ENCODE measurements at places on chromosomes 16 and 17.

DNA sequence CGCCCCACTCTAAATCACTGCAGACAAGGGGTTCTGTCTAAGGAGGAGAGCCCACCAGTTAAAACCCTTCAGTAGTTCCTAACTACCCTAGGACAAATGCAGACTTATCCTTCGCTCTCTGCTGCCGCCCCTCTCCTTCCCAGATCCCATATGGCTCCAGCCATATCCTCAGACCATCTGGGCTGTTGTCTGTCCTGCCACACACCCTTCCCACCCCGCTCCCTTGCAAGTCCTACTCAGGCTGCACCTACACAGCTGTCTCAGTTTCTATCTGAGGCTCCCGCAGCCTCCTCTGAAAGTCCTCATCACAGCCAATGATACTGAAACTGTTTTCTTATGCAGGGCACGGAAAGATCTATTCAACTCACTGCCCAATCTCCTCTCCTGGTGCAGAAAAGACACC, 720 bp upstream of the BCKDK start:
- no peak for DNase-seq

DNA sequence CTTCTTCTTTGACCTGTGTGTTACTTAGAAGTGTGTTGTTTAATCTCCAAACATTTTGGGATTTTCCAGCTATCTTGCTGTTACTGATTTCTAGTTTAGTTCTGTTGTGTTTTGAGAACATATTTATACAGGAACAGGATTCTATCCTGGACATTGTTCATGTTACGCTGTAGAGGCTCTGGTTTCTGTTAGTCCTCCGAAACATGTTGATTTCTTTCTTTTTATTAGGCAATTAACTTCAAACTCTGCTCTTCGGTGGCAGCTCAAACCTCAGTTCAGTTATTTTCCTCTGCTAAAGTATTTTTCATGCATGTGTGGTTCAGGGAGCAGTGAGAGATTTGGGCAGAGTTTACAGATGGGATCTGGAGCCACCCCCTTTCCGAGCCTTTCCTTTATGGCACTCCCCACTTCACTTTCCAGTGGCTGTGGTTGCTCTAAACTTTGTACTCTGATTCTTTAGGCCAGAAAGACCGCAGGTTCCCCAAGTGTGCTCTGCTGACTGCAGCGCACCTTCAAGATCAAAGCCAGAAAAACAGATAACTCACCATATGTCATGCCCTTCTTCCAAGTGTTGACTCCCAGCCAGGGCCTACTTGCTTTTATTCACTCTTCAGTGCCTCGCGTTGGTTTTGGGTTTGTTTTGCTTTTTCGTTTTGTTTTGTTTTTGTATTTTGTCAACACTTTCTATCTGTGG, 77.6 kb upstream of the KSR1 start:
- DNase-seq, result no peak

- no peak for DNase-seq
These were observed 616 bp downstream of the CCDC182 start for GRCh38 chr17:57744195-57745170.

DNA sequence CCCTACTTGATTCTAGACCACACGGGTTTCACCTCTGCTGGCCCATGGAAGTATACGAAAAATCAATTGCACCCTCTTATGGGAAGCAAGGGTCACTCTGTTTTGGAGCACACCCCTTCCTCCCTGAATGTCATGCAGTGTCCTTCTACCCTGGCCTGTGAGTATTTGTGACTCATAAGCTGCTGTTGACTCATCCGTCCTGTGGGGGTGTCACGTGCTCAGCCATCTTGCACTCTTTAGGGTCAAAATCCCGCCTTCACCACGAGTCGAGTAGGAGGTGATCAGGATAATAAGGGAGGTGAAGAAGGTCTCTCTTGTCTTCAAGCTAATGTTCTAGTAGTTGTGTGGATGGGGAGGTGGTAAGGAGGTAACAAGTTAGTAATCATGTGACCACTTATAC, 341.0 kb upstream of the EEF2KMT start:
- DNase-seq, result no peak

GRCh38 chr17:45394091-45394490, 38.6 kb downstream of the ARHGAP27 start:
- DNase-seq, result no peak

DNA sequence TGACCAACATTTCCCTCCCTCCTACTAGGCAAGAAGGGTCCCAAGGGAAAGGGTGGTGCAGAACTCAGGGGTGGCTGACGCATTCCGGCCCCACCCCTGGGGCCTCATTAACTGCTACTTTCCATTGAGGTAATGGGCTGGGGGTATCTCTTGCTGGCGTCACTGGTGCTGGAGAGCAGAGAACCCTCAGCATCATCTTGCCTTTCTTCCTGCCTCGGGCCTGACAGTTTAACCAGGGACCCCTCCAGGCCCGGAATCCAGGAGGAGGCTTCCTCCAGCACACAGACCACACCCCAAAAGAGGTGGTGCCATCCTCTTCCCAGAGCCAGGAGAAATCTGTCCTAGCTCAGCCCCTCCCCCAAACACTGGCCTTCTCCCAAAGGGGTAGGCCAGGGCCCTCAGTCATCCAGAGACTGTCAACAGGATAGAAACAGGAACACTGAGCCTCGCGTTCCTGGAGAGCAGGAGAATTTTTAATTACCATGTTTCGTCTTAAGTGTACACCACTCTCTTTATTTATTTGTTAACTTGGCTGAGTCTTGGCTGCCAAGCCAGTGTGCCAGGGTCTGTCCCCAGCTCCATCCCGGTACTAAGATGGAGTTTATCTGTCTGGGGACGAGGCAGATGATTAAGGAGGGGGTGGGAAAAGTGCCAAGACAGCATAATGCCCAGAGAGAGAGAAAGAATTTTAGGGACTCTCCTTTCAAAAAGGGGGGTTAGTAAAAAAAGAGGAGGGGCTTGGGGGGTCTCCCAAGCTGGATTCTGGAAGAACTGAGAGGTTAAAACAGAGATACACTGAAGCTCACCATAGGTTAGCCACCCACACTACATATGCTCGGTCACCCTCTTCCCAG, 5.1 kb downstream of the ETV4 start:
- no peak for DNase-seq

DNA sequence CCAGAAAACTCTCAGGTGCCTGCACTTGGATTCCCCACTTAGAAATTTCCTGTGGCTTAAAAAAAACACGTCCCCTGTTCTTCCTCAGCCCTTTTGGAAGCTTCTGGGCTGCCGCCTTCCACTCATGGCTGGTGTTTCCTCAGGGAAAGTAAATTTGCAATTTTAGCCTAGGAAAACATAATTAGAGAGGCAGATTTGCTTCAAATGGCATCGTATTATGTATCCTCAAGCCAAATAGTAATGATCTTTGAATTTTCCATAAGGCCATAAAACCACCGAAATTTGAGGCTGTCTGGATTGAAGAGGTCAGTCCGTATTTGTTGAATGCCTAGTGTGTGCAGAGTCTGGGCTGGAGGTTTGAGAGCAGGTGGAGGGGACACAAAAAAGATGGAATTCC, 17.7 kb downstream of the MGAT5B start:
- no peak for DNase-seq

DNA sequence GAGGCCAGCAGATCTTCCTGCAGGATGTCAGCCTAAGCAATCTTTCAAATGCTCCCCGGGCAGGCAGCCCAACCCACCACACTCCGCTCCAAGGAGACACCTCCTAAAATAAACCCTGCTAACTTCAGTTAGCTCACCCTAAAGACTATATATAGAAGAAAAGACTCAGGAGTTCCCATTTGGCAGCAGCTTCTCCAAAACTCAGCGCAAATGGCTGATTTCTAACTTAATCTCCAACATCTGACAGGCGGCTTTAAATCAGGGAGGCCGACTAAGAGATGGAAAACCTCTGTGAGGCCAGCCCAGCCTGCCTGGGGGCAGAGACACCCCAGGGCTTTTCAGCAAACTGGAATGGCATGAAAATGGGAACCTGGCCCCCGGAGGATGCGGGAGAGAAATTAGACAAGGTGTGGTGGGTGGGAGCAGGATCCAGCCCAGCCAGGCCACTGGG, 91.6 kb downstream of the XYLT1 start:
- no peak for DNase-seq

- DNase-seq, result no peak
These were observed 45.2 kb upstream of the ACSM2B start for GRCh38 chr16:20621406-20621805.

DNA sequence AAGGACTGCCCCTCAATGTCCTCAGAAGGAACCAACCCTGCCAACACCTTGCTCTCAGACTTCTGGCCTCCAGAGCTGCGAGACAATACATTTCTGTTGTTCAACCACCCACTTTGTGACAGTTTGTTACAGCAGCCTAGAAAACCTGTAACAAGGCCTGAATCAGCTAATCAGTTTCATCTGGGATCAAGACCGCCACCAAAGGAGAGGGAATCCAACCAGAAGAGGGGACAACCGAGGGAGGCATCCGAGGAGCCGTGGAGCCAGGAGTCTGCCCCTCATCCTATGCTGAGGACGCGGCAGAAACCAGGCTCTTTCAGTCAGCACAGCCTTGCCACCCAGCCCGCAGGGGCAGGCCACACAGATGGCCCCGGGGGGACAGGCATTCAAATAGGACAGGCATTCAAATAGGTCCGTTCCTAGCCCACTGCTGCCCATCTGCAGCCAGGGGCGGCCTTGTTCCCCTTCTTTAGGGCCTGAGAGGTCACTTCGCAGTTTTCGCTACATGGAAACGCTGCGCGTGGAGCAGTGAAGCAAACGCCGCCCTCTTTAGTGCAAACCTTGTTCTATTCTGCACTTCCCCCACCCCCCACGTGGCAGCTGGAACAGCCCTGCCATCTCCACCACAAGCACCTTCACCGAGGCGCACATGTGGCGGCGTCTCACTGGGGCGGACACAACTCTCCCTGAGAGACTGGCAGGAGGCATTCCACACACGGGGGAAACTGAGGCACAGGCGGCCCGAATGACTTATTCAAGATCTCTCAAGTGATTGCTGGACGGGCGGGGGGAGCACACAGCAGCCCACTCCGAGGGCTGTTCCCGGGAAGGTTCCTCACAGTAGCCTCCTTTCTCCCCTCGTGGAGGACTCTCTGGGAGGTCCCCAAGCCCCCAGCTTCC, 26.7 kb downstream of the FA2H start:
- no peak for DNase-seq

DNA sequence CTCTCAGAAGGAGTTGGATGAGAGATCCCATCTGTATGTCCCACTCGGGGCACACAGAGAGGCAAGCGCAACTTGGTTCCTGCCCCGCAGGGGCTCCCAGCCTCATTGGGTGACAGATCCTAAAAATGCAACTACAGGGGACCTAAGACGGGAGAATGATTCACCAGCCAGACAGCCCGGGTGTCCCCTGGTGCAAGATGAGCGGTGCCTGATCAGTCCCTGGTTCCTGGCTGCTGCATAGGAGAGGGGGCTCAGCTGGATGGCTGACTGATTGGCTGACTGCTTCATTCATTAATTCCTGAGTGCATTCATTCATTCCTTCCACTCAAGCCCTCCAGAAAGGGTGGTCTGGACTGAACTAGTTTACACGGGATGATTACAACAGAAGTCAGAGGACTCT, 22.0 kb downstream of the WNT3 start:
- DNase-seq, result no peak

DNA sequence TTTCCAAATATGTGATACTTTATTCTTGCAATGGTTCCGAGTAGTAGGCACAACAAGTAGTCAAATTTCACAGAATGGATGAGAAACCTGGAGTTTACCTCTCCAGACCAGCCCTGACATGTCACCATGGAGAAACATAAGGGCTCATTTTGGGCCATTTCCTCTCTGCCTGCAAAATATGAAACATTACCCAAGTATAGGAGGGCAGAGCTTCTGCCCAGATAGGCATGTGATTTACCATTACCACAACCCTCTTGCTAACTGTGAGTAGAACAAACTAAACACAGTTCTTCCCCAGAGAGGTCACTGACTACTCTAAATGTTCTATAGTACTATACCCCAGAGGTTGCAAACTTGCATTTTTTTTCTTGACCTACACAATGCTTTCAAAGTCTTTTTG, 15.7 kb upstream of the KPNB1 start:
- no peak for DNase-seq

DNA sequence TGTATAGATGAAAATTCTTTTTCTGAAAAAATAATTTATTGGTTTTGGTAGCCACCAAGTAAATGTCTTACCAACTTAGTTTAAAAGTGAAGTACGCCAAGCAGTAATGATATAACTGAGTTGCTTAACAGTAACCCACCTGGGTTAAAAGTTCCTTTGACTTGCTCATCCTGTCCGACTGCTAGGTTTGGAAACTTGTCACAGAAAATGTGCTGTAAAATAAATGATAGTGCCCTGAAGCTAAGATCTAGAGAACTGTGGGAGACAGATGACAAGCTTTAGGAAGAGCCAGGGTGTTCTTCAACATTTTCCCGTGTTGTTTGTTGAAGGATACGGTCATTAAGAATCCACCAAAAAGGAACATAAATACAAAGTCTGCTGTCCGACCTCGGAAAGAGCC, 5.0 kb downstream of the DERL2 start:
- no peak for DNase-seq

DNA sequence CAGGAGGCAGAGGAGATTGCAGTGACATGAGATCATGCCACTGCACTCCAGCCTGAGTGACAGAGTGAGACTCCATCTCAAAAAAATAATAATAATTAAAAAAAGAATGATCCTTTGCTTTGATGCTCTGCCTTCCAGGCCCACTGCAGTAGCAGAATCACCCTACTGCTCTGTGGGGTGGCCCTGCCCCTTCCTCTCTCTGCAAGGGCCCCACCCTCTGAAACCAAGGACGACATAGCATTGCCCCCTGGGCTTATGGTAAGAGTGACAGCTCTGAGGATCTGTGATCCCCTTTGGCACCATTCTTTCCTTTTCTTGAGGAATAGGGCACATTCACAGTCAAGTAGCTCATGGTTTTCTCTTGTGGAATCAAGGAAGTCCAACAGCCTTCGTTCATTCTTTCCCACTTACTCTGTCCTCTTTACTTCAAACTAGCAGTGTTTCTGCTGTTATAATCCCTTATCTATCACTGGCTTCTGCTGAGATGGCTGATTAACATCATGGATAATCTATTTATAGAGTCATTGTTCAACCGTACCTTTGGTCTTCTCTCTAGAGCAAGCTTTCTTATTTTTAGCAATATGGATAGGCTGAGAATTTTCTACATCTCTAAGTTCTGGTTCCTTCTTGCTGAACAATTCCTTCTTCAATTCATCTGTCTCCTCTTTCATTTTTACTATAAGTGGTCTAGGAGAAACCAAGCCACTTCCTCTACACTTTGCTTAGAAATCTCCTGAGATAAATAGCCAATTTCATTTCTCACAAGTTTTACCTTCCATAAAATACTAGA, 14.1 kb downstream of the RAD51C start:
- DNase-seq, result no peak

- no peak for DNase-seq
These were observed 71.5 kb upstream of the PLCG2 start for GRCh38 chr16:81707411-81708265.

DNA sequence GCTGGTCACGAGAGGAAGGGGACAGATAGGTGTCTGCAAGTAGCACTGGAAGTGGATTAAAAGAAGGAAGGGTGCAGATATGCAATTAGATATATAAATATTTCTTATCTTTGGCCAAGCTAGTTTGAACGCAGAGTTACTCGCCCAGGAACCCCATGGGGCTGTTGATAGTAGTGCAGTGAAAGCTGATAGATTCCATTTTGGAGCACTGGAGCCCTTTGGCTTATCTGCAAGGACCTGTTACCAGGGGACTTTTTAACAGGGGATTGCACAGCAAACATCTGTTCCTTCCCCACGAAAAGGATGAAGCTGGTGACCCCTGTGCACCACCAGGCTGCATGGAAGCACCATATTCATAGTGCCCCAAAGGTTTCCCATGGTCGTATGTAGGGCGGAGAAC, 218.7 kb downstream of the SHISA9 start:
- DNase-seq, result no peak
